ENCODE measurements at places on chromosomes 12 and 14.

DNA sequence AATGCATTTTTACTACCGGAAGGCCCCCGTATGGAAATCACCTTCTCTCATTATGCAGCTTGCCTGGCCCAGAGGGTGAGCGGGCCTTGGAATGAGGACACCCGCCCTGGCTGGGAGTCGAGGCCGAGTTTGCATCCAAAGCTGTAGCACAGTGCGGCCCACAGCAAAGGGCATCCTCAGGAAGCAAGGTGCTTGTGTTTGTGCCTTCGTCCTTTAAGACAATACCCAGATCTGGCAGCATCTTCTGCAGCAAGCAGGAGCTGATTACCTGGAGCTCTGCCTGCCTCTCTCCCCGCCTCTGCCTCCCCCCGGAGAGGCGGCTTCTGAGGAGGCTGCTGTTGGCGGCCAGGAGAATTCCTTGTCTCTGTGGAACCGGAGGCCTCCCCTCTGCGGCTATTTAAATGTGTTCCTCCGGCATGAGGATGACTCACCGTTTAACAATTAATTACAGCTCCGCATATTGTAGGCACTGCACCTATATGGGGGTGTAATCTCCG, 145.3 kb downstream of the CACNA1C start:
- no peak for DNase-seq

- DNase-seq, result no peak
These were observed 28.8 kb downstream of the KRT80 start for GRCh38 chr12:52162981-52163380.

- DNase-seq, result no peak
These were observed 825.9 kb downstream of the SLC16A7 start for GRCh38 chr12:60421741-60422140.

DNA sequence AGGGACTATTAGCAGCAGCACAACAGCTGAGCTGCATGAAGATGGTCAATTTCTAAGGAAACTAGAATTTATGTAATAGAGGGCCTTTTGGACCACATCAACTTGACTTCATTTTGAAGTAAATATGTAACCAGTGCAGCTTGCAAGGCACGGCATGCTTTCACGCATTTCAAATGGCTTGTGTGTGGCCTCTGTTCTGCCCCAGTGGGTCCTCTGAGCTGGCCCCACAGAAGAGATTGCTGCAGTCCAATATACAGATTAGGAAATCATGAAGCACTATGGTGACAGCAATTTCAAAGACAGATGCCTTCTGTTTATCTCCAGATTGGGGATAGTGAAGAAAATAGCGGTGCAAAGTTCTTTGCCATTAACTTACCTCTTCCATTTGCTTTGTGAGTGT, 101.4 kb downstream of the PDZRN4 start:
- no peak for DNase-seq

DNA sequence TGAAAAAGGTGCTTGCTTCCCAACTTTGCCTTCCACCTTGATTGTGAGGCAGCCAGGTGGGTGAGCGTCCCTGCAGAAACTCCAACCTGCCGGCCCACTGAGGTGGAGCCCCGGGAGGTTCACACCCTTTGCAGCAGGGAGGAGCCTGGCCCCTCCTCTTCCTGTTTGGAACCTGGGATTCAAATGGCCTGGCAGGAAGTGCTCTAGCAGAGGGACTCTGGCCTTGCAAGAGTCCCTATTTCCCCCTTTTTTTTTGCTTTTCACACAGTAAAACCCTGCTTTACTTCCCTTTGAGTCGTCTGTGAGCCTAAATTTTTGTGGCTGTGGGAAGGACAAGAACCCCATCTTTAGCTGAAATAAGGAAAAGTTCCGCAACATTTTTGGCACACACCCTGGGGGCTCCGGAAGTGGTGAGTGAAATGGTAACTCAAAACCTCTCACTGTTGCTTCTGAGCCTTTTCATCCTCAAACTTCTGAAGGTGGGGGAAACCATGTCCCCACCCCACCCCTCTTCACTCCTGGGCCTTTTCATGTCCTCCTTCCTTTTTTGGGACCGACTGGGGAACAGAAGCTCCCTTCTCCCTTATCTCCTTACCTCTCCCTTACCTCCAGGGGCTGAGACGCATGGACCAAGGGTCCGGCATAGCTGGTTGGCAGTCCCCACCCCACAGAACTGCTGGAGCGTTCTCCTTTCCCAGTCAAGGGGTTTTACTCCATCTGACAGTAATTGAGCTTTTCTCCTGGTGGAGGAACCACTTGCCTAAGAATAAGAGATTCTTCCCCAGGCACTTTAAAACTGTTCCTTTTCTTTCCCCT, 102.0 kb downstream of the KCNMB4 start:
- DNase-seq, result no peak

DNA sequence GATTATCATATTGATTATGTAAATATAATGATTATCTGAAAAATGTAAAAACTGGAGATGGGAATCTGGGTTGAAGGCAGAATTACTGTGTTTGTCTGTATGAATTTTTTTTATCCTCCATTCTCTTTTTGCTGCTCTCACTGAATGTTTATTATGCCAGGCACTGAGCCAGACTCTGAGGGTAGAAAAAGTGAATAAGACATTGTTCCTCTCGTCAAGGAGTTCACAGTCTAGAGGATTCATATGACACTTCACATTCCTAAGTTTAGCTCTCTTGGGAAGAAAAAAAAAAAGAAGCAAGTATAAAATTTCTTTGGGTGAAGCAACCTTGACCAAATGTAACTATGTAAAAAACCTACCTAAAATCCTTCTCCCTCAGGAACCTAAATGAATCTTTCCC, 120.9 kb upstream of the LMO3 start:
- no peak for DNase-seq

GRCh38 chr14:59354666-59355065, 110.5 kb downstream of the GPR135 start:
- DNase-seq, result no peak

DNA sequence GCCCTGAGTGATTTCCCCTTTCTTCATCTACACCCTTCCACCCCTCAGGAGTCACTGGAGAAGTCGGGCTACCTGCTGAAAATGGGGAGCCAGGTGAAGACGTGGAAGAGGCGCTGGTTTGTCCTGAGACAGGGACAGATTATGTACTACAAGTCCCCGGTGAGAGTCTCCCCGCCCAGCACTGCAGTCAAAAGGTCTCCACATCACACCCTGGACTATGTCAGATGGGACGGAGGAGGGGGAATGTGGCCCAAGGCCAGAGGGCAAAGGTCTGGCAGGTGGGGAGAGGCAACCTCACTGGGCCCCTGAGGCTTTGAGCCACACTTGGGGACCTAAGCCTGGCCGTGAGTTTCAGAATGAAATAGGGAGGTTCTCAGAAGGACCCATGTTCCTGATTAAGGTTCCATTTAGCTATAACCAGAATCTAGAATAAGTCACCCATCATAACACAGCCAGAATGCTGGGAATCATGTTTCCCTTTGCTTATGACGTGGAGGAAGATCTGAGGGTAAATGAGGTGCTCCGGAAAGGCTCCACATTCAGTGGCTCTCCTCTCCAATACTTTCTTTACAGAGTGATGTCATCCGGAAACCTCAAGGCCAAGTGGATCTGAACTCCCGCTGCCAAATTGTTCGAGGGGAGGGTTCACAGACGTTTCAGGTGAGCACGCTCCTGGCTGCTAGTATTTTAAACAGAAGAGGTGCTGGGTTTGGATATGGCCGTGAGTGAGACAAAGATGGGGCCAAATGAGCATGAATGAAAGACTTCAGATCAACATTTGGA, 26.6 kb downstream of the PIGH start:
- no peak for DNase-seq

DNA sequence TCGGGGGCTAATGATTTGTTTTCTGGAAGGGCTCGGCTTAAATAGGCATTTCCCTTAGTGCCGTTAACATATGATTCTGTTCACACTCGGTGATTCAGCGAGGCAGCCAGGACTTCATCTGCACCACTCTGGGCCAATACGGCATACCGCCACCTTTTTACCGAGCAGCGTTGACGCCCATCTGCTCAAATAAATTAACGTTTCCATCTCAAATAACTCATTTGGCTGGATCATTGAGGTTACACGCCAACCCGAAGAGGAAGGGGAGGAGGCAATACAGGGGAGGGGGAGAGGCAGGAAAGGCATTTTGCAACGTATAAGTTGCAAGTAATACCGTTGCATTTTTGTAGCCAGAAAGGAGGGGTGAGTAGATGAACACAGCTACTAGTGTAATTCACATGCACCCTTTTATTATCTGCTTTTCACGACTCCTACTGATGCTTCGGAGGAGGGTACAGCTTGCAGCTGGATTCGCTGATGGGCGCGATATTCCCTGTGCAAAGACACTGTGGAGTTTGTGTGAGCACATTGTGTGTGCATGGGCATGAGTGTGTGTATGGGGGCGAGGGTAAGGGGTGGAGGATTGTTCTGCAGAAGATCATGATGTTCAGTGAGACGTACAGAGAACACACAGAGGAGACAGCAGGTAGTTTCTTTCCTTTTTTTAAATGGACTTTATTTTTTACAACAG, 45.9 kb downstream of the MAP1LC3B2 start:
- DNase-seq, result no peak

- no peak for DNase-seq
These were observed 885.0 kb upstream of the MDGA2 start for GRCh38 chr14:48560421-48560820.

- no peak for DNase-seq
These were observed 179.0 kb upstream of the KRR1 start for GRCh38 chr12:75690296-75690955.

- no peak for DNase-seq
These were observed 248.5 kb upstream of the LMO3 start for GRCh38 chr12:16854465-16854864.

DNA sequence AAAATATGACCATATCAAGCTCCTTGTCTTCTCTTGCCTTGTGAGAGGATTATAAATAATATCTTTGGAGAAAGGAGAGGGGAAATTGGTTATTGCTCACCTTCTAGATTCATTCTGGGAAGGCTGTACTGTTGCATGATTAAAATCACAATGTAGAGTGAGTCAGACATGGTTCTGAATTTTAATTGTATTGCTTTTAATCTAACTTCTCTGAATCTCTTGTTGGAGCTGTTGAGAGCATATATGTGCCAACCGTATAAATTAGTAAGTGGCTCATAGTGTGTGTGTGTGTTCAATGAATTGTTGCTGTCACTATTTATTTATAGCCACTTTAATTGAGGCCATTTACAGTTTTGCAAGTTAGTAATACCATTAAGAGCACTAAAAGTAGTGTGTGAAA, 56.1 kb downstream of the KCNJ8 start:
- DNase-seq, result no peak

DNA sequence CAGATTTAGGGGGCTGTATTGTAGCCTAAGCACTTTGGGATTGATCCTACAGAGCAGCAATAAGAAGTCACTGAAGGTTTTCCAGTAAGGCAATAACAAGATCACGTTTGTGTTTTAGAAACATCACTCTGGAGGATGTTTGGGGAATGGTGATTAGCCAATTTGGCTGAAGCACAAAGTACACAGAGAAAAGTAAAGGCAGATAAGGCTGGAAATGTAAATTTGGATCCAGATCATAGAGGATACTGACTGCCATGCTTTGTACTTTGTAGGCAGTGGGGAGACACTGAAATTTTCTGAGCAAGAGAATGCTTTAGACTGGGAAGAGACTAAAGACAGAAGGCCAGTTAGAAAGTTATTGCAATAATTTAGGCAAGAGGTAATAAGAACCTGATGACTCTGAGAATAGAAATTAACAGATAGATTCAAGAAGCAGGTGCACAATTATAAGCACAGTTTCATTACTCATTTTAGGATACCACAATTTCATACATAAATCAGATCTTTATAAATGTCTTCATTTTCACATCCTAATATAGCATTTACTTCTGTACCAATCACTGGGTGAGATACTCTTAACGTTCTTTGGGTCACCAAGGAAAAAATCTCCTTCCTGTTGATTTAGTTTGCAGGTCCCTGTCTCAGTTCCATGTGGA, 314.5 kb upstream of the GARIN6 start:
- DNase-seq, result no peak

GRCh38 chr14:77459072-77459723, 1.3 kb downstream of the AHSA1 start:
- DNase-seq, result peak; percentile 78

- DNase-seq, result no peak
These were observed 63.9 kb downstream of the SYT1 start for GRCh38 chr12:78928200-78929074.

GRCh38 chr12:70876952-70877351, 43.6 kb downstream of the PTPRR start:
- no peak for DNase-seq

- DNase-seq, result no peak
These were observed 47.9 kb upstream of the DBX2 start for GRCh38 chr12:45098766-45099165.

DNA sequence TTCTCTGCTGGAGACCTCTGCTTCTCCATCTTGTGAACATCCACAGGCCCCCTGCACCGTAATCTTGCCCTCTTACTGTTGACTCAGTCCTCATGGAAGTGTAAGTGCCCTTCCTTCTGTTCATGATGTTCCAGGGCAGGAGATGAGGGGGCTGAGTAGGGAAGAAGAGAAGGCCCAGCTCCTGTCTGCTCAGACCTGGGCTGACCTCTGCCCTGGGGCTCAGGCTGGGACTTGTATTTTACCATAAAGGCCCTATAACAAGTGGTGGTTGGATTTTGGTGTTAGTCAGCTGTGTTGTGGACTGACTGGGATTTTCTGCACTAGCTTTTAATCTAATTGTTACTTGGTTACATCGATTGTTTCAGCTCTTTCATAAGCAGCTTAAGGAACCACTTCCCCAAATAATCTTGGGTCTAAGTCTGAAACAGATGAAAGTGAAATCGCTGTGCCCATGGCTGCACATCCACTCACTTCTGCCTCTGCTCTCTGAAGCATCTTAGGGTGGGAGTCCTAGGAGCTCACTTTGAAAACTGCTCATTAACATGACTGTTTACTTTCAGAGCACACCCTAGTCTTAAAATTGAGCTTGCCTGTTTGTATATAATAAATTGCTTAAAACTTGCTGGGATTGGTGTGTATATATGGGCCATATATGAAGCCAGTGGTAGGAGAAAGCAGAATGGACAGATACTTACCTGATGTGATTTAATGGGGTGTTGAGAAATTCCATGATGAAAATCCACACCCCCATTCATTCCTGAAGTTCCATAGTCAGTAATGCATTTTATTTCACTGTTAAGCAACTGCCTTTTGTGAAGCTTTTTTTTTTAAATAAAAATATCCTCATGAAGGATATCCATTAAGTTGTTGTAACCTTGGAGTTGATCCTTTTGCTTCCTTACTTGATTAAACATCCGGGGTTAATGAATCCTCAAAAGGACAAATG, 17.7 kb downstream of the C12orf71 start:
- DNase-seq, result no peak
